ENCODE measurements at places on chromosomes 2 and 18.

GRCh38 chr2:98824256-98825019, 93.5 kb upstream of the MGAT4A start:
- no peak for DNase-seq

DNA sequence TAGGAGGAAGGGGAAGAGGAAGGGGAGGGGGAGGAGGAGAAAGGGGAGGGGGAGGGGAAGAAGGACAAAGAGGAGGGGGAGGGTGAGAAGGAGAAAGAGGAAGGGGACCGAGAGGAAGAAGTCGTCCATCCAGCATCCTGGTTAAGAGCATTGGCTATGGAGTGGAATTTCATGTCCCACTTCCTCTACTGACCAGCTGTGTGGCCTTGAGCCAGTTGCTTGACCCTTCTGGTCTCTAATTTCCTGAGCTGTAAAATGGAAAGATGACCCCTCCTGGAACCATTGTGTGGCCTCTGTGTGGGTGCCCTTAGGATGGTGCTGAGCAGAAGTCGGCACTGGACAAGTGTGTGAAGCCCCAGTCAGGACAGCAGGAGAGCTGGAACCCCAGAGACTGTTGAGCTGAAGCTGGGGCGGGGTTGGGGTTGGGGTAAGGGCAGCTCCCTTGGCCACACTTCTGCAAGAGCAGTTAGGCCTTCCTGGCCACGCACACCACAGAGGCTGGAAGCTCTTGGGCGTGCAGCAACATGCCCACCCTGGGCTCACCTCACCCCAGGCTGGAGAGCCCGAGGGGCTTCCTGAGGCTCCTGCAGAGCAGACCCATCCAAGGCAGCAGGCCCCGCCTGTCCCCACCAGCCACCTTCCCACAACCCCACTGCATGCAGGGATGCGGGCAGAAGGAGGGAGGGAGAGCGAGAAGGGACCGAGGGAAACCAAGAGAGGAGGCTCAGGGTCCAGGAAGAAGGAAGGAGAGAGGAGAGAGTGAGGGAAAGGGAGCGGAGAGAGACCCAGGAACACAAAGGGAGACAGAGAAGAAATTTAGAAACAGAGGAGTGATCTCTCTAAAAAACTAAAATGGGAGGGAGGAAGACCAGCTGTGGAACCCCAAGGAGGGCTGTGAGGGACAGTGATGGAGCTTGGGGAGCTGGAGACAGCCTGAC, 16.2 kb downstream of the ADRA2B start:
- no peak for DNase-seq

DNA sequence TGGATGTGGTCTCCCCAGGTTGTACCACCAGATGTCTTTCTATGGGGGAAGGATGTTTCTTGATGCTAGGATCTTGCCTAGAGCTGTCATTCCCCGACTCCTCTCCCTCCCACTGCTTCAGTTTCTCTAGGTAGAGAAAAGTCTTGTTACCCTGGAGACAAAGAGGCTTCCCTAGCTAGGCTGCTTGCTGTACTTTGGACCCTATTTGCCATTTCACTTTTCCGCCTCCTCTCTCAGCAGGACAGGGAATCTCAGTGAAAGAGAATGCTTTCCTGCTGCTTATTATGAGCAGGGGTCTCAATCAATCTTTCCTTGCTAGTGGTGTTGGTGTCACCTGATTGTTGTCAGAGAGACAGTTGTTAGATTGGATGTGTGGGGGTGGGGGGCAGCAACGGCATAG, 818.8 kb upstream of the GYPC start:
- no peak for DNase-seq

GRCh38 chr2:28291811-28292440, 100.7 kb upstream of the FOSL2 start:
- no peak for DNase-seq

DNA sequence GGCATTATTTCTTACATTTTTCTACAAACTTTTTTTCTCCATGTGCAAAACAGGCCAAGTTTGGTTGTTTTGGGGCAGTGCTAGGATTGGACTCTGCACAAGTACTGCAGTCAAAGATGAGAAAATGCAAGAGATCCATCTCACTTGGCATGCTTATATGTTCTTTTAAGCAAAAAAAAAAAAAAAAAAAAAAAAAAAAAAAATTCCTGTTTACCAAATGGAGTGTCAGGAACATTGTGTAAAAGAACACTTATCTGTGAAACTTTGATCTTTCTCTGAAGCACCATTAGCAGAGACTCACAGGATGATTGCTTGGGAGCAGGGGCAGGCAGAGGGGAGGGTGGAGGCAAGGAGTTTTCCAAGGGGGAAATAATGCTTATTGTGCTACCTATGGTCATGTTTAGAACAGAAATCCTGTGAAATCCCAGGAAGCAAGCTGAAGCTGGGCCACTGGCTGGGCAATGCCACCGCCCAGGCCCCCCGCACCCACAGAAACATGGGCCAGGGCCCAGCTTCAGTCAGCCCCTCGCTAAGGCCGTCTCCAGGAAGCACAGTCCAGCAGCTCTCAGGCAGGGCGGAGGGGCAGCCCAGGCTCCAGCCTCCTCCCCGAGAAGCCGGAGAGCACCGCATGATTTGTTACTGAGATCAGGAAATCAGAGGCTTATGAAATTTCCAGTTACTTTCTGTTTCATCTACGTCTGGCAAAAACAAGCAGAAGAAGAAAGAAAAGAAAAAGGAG, 229.4 kb downstream of the ZNF516 start:
- no peak for DNase-seq
